NCI-H526 (cell line): ENCODE measurements at places on chromosomes 3 and 15.
A peak's percentile ranks its signal among the peaks of the same experiment; 100 is the strongest.

DNA sequence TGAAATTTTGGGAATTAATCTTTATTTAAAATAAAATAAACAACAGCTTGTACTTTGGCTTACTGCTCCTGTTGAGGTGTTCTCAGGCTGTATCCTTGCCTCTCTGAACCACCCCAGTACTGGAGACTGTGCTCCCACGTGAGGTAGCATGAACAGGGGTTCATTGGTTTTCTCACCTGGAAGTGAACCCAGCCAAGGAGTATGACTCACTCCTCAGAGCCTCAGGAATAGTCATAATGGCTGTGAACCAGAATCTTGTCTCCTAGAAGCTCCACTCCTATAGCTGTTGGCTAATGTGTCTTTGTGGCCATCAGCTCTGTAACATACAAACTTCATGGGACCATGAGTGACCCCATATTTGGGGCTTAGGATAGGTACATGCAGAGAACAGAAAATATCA, 122.5 kb upstream of the ST8SIA2 start:
- DNase-seq: no peak

DNA sequence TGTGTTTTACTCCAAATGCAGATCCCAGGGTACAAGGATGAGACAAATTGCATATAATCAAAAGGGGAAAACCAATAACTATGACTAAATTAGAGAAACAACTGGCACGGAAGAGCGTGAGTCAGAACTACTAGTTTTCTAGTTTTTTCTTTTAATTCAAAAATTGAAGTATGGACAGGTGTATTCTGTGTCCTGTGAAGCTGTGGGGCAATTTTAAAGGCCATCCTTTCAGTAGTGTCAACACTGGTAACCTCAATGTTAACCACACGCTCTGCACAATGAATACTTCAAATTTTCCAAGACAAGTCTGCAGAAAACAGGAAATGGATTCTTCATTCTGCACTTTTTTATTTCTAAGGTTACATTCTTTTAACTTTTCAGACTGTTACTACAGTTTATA, 32.5 kb upstream of the GOLGA8A start:
- no peak for DNase-seq

DNA sequence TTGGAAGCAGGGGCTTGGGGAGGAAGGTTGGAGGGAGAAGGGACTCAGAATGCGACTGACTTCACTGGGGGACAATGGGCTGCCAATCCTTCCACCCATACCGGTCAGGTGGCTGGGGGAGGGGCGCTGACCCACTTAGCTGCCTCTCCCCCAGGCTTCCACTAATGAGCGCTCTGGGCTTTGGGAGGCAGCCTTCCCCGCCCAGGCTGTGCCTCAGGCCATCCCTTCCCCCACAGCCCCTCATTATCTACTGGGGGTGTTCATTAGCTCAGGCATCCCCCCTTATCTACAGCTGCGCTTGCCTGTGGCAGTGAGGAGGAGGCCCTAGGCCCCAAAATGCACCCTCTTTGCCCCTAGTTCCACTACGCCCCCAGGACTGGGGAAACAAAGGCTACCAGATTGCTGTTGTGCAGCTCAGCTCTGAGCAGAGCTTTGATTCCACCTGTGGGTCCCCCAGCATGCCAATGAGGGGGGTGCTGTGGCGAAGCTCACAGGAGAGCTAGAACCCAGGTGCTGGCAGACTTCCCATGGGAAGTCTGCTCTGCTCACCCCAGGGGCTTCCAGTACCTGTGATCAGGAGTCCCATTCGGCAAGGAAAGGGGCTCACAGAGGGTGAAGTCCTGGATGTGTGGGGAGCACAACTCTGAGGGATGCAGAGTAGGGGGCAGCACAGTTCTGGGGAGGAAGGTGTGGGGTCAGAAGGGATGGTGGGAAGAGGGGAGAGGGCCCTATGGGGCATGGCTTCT, 29.4 kb upstream of the SEMA3F start:
- DNase-seq: no peak

GRCh38 chr3:67614195-67614594, 40.2 kb downstream of the SUCLG2 start:
- no peak for DNase-seq

DNA sequence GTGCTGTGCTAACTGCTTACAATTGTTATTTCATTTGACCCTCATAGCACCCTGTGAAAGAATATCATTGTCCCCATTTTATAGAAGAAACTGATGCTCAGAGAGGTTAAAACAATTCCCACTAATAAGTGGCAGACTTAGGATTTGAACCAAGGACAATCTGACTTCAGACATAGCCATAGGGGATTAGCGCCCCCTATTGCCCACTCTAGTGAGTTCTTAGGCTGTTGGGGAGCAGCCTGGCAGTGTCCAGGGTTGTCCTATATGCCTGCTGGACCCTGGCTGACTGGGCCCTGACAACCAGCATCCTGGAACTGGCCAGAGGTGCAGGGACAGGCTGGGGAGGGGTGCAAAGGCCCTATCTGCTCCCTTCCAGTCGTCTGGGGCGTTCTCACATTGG, 15.4 kb downstream of the DPH3 start:
- peak; percentile 65 for DNase-seq

DNA sequence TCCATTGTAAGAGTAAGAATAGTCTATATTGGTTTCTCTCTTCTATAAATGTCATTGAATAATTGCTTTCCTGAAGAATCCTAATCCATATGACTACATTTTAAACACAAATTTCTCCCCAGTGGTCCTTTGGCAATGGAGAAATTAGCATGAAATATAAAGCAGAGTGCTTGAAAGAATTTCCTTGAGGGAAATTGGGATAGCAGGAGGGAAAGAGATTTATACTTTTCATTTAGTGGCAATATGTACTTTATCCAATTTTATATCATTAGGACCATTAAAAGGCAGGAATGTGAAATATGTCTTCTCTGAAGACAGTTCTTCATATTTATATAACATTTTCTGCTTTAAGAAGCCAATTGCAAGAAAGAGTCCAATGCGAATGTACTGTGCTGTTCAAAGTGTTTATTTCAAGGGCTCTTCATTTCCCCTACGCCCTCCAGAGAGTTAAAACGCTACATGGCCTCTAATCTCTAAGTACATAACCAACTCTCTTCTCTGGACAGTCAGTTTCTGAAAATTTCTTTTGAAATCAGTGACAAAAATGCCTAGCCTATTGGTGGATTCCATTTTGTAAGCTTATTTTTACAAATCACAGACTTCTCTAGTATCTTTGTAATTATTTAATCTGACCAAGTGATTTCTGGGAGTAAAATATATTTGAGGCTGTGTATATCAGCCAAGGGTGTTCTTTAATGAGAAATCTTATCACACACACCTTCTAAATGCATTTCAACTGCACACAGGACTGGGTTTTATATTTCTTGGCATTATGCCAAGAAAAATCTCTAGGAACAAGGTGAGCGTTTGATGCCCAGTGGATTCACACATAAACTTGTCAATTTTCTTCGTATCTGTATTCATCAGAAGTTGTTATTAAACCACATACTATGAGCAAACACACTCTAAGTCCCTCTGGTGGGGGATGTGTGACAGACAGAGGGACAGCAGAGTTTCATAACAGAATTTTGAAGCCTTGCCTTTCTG, 51.2 kb downstream of the KCNAB1 start:
- DNase-seq: no peak

- no peak for DNase-seq
These were observed 5.7 kb upstream of the BNIP2 start for GRCh38 chr15:59694779-59695178.

- DNase-seq: no peak
These were observed 334.2 kb upstream of the SEMA6D start for GRCh38 chr15:47383102-47383501.

GRCh38 chr3:160927620-160928019, 171.6 kb downstream of the PPM1L start:
- no peak for DNase-seq

GRCh38 chr3:169945313-169945712, 21.3 kb upstream of the SEC62 start:
- DNase-seq: no peak

DNA sequence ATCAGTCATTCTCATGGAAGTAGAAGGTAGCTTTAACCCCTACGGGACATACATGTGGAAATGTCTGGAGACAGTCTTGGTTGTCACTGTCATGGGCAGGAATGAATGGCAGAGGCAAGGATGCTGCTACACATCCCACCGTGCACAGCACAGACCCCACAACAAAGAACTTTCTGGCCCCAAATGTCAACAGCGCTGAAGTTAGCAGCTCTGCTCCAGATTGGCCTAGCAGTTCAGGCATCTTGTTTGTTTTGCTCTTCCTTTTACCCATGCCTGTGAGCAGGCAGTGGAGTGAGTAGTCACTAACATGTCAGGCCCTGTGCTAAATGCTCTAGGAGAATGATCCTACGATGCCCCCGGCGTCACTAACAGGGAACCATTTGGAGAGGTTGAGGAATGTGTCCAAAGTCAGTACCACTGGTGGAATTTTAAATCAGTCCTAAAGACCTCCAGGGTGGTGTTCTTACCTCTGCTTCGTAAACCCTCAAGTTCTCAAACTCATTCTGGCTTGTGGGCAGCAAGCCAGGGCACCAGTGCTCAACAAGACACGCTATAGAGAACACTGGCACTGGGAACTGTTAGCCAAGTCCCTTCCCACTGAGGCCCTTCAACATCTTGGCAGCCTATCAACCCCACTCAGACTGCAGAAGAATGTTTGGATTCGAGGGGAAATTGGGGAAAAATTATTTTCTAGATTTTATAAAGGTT, 142.2 kb downstream of the FOXP1 start:
- DNase-seq: no peak

GRCh38 chr3:45218578-45219390, 7.3 kb downstream of the TMEM158 start:
- DNase-seq: no peak

GRCh38 chr3:159854500-159855124, 134.0 kb upstream of the IL12A start:
- no peak for DNase-seq

DNA sequence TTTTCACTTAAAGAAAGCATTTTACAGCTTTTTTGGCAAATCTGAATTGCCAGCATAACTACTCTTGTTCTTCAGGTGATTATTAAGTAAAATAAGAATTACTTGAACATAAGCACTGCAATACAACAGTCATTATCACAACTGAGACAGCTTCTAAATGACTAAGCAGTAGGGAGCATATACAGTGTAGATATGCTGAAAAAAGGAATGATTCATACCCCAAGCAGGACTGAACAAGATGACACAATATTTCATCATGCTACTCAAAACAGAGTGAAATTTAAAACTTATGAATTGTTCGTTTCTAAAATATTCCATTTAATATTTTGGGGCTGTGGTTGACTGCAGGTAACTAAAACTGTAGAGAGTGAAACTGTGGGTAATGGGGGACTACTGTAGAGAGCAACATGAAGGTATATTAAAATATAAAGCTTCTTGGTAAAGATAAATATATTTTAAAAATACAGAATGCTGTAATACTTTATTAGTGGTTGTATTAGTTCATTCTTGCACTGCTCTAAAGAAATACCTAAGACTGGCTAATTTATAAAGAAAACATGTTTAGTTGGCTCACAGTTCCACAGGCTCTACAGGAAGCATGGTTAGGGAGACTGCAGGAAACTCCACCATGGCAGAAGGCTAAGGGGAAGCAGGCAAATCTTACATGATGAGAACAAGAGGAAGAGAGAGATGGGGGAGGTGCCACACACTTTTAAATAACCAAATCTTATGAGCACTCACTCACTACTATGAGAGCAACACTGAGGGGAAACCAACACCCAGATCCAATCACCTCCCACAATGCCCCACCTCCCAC, 84.8 kb downstream of the DCLK3 start:
- DNase-seq: no peak

- DNase-seq: no peak
These were observed 30.9 kb downstream of the CDC25A start for GRCh38 chr3:48157202-48157840.

DNA sequence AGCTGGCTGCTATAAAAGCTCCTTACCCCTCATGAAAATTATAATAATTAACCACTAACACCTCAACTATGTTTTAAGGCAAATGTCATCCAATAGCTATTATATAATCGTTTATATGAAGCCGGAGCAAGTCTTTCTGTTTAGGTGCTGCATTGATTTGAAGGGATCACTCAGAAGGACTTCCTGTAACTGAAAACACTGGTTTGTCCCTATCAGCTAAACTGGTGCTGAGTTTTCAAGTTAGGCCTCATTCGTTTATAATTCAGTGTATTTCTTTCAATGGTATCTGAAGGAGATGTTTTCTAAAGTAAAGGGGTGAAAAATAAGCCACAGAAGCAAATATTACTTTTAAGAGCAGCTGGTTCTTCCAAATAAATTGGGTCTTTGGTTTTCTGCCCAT, 14.2 kb downstream of the MEIS2 start:
- DNase-seq: no peak

- DNase-seq: no peak
These were observed 119.5 kb upstream of the SNRPN start for GRCh38 chr15:24835301-24835700.

DNA sequence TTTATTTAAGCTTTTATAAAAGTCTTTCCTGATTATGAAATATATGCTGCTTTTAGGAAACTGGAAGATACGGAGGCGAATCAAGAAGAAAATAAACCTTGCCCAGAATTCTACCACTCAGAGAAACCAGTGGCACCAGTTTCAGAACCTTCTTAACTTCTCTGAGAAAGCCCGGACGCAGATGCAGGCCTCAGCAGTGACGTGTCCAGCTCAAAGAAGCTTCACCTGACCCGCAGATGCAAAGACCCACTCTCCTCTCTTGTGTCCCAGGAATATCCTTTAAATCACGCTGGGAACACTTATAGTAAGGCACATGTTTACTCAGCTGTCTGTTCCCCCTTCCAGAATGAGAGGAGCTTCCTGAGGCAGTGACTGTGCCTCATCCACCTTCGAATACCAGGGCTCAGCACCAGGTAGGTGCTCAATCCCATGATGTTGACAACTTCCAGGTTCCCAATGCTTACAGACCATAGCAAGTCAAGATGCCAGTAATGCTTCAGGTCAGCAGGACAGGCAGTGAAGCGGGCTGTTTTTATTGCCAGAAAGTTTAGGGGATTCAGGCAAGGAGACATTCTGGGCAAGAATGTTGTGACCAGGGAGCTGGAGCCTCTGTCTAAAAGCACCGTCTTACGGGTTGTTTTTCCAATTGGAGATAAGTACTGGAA, 39.9 kb upstream of the LDHAL6B start:
- DNase-seq: no peak

- DNase-seq: no peak
These were observed 146.9 kb downstream of the CLSTN2 start for GRCh38 chr3:140081887-140082286.

GRCh38 chr3:122952520-122952919, 75.0 kb downstream of the SEMA5B start:
- no peak for DNase-seq

DNA sequence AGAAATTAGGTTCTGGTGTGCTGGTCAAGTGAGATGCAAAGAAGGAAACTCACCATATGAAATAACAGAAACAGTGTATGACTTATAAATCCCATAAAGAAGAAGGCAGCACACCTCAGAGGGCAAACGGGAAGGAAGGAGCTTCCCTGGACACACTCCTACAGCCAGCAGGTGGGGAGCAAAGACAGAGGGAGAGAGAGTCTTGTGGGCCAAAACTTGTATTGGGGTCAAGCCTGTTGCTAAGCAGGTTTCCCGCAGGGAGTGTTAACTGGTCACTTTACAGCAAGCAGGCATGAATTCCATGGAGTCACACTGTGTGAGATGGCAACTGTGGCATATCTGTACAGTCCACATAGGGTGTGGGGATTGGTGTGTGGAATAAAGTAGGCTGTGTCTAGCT, 222.9 kb upstream of the NDN start:
- DNase-seq: no peak

GRCh38 chr3:152213203-152213602, 55.5 kb upstream of the MBNL1 start:
- no peak for DNase-seq

GRCh38 chr3:64514889-64515288, 172.9 kb downstream of the ADAMTS9 start:
- no peak for DNase-seq
